ENCODE measurements at places on chromosomes 7 and 10.

- DNase-seq = no peak
Observed at GRCh38 chr7:96084881-96085553, 236.9 kb downstream of the SLC25A13 start.

GRCh38 chr7:158031867-158032308, 555.7 kb downstream of the PTPRN2 start:
- DNase-seq = no peak

DNA sequence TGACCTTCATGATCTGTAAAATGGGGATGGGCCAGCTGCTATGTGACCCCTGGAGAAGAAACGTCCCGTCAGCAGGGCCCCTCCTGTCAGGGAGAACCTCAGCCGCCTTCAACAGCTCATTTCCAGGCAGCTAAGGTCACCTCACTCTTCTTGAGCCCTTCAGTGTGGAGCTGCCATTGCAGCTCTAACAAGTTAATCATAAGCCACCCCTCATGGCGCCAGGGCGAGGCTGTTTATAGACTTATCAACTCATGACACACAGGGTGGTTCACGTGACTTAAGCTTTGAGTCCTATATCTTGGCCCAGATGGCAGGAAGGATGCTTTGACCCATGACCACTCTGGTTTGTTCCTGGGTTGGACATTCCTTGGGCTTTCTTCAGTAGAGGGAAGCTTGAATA, 315.1 kb downstream of the TNS3 start:
- DNase-seq = no peak

- no peak for DNase-seq
Observed at GRCh38 chr7:112940314-112940732, 146.3 kb downstream of the GPR85 start.

GRCh38 chr7:13110107-13110506, 422.7 kb downstream of the ARL4A start:
- DNase-seq = no peak

DNA sequence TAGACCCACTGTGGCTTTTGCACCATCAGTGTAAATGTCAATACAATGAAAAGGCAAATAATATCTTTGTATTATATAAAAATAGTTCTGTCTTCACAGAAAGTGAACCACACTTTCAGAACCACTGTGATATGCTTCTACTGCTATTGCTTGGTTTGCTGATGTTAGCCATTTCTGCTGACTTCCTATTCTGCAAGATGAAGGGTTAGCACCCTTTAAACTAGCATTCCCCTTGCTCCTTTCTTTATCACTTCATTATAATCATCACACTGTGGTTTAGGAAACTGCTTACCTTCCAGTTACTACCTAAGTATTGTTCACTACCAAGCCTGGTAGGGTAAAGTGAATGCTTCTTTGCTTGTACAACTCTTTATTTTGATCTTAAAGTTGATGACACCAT, 29.2 kb downstream of the MYPN start:
- no peak for DNase-seq
